ENCODE measurements at places on chromosomes 13 and 19.

DNA sequence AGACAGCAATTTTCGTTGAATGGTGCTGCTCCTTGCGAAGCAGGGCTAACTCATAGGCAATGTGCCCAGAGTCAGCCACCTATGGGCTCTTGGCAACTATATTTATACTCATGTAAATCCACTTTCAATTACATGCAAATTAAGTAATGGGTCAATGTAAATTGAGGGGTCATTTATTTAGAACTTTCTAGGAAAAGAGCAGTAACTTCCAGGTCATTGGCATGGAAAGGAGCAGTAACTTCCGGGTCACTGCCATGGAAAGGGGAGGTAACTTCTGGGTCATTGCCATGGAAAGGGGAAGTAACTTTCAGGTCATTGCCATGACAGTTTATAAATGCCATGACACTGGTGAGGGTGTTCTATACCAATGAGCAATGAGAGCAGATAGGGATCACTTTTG, 11.6 kb downstream of the KLK4 start:
- no peak for DNase-seq

DNA sequence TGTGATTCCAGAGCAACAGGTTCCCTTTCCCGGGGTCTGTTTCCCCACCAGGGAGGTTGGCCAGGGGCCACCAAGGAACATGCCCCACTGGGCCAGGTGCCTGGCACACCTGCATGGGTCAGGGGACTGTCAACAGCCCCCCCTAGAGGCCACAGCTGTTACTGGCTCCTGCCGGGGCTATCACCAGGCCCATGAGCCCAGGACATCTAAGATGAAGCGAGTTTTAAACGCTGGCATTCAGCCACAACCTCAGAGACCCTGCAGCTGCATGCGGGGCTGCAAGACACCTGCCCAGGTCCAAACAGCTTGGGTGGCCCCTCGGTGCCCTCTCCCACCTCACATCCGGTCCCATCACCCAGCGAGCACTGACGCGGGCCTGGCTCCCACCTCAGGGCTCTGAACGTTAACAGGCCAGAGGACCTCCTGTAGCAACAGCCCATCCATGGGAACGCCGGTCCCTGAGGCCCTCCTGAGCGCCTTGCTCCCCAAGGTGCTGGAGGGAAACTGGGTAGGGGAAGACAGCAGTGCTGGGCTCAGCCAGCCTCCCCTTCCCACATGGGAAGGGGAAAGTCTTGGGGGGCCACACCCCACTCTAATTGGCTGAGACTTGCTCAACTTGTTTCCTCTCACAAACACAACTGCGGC, 12.0 kb downstream of the KHSRP start:
- no peak for DNase-seq

DNA sequence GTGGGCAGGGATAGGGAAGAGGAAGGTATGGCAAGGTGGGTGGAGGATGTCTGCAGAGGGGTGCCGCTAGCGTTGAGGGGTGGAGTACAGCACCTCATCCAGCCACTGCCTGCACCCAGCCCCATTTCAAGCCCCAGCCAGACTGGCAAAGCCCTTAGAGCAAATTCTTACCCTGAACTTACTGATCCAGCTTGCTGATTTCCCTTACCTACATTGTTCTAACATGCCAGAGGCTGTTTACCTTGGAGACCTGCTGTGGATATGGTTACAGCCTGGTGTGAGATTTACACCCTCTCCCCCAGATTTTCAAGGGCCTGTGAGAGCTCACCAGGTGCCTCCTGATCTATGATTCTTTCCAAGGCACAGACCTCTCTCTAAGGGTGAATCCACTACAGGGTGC, 86.0 kb downstream of the ZNF726 start:
- no peak for DNase-seq

DNA sequence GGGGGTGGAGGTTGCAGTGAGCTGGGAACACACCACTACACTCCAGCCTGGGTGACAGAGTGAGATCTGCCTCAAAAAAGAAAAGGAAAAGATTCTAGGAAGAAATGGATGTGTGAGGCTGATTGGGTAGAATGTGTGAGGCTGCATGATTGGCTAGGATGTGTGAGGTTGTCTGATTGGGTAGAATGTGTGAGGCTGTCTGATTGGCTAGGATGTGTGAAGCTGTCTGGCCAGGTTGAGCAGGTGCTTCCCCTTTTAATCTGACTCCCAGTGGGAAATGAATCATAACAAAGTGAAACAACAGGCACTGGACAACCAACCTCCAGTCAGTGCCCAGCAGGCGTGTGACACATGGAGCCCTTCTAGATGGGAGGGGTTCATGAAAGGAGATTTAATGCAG, 14.7 kb downstream of the C13orf46 start:
- no peak for DNase-seq

- DNase-seq, result no peak
Measured at GRCh38 chr13:99429670-99430069, 71.6 kb upstream of the TM9SF2 start.

DNA sequence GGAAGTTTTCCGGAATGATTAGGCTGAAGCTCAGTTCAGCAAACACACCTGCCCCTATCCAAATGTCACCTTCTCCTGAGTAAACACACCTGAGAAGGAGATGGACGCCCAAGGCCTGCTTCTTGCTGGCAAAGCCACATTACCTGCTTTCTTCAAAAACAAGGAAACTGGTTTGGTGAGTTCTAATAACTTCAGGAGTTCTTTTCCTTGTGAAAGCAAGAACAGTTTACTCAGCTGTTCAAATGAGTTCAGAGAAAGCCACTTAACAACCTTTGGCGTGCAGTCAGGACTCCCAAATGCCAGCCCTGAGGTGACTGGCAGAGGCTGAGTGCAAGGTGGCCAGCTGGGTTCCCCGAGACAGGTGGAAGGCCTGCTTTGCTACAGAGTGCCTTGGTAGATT, 160.5 kb downstream of the STK24 start:
- no peak for DNase-seq

DNA sequence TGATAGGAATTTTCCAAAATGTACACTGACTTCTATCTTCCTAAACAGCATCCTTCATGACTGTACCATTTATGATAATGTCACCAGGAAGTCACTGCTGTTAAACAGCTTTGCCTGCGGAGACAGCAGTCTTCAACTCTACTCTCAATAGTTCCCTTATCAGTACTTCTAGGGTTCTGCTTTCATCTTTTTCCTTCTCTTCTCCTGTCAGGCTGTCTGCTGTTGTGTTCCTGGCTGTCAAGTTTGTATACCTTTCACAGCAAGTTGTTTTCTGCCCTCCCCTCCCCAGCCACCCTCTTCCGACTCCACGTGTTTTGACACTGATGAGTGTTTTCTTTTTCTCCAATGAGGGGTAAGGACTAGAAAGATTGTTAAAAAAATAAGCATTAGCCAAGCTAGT, 2.2 kb downstream of the UPF3A start:
- no peak for DNase-seq

GRCh38 chr19:8510589-8511115, 3.3 kb downstream of the ZNF414 start:
- no peak for DNase-seq

DNA sequence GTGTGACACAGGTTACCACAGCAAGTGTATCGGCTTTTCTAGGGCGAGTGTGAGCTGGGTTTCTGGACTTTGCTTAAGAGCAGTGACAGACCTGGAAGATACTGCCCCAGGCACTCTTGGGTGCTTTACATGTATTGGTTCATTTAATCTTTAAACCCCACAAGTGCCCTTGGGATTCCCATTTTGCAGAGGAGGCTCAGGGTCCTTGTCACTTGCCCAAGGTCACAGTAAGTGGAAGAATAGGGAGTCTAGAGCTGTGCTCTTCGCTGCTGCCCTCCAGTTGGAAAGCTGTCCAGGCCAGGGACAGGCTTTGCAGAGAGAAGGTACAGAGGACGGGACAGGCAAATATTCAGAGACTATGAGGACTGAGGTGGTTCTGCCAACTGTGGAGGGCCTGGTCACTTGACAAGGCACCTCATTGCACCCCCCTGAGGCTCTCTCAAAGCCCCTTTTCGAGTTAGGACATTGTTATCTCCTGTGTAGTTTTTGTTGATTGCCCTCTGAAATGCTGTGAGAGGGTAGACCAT, 42.4 kb downstream of the BBC3 start:
- DNase-seq, result no peak

- DNase-seq, result no peak
Measured at GRCh38 chr13:111877906-111878305, 189.0 kb upstream of the SOX1 start.

GRCh38 chr13:97743938-97744337, 209.5 kb upstream of the IPO5 start:
- DNase-seq, result no peak

- DNase-seq, result no peak
Measured at GRCh38 chr13:96071504-96071903, 18.3 kb upstream of the UGGT2 start.

- no peak for DNase-seq
Measured at GRCh38 chr13:41354416-41354815, 43.3 kb downstream of the NAA16 start.

- no peak for DNase-seq
Measured at GRCh38 chr13:98384739-98385138, 192.2 kb downstream of the STK24 start.

- no peak for DNase-seq
Measured at GRCh38 chr13:66339214-66339613, 890.9 kb downstream of the PCDH9 start.

DNA sequence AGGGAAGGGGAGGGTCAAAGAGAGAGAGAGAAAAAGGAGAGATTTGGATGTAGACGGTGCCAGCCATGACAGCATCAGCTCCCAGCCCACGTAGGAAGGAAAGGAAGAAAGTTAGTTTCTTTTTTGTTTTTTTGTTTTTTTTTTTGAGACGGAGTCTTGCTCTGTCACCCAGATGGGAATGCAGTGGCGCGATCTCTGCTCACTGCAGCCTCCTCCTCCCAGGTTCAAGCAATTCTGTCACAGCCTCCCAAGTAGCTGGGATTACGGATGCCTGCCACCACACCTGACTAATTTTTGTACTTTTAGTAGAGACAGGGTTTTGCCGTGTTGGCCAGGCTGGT, 27.6 kb downstream of the ELL start:
- no peak for DNase-seq

DNA sequence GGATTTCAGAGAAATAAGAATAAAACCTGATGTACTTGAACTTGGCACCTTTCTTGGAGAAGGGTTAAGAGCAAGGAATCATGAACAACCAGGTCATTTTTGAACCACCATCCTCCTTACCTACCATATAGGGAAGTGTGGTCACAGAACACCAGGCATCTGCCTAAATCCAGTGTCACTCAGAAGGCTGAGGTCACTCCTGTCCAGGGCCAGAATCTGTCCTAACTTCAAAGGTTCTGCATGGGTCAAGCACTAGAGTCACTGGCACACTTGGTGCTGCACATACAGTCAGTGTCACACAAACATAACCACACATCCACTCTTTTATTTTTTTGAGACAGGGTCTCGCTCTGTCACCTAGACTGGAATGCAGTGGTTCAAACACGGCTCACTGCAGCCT, 1.6 kb downstream of the ZNF565 start:
- no peak for DNase-seq

DNA sequence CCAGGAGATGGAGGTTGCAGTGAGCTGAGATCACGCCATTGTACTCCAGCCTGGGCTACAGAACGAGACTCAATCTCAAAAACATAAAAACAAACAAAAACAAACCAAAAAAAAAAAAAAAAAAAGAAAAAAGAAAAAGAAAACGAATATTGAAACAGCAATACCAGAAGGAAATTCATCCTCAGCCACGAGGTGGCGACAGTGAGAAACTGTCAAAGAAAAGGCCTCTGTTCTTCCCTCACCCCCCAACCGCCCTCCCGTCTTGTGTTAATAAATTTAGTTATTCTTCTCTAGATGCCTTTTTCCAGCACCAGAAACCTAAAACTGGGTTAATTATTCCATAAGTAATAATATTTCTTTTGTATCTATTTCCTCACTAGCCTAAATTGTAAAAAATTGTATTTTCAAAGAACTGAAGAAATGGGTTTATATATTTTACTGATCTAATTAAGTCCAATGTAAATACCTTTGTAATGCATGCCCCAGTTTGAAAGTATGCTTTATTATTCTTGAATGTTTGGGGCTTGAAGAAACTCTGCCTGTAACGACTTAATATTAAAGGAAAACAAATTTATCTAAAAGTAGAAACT, 38.6 kb downstream of the LIG4 start:
- DNase-seq, result no peak

DNA sequence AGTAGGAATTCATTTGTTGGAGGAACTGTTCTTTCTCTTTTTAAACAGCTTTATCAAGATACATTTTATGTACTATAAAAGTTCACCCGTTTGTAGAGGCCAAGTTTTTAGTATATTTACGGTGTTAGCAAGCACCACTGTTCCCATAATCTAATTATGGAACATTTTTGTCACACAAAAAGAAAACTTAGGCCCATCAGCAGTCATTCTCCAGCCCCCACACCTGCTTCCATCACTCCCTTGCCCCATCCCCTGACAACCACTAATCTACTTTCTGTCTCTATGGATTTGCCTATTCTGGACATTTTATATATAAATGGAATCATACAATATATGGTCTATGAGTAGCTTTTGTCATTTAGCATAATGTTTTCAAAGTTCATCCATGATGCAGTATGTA, 465.0 kb downstream of the DCT start:
- DNase-seq, result no peak

DNA sequence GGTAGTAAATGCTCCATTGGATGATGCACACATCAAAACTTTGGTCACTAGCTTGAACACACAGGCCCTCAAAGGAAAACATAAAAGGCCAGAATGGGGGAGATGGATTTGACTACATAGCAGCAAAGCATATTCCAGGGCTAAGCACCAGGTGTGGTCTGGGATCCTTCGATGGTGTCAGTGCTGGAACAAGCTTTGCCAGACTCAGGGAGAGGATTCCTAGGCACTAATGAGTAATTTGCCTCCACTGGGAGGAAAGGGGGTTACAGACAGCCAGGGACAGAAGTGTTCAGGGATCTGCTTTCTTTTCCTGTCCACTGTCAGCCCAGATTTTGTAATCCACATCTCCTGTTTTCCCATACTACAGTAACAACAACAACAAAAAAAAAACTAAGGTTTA, 157.2 kb upstream of the OBI1 start:
- no peak for DNase-seq

DNA sequence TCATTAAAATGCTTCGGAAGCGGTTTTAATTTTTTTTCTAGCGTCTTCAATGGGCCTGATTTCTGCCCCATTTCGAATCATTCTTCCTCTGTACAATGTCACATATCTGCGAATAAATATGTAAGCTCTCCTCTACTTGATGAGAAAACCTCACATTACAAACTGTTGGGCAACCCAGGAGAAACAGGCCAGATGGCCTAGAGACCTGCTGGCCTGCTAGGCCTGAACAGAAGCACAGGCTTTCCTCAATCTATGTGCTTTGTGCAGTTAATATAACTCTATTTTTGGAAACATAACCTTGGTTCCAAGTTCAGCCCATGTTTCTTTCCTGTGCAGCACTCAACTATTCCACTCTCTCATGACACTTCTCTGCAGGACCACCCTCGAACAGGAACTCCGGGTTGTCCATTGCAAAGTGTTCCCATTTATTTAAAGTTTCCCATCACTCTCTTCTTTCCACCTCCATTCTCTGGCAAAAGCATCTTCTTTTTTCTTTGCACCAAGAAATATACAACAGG, 42.0 kb downstream of the DCLK1 start:
- no peak for DNase-seq

DNA sequence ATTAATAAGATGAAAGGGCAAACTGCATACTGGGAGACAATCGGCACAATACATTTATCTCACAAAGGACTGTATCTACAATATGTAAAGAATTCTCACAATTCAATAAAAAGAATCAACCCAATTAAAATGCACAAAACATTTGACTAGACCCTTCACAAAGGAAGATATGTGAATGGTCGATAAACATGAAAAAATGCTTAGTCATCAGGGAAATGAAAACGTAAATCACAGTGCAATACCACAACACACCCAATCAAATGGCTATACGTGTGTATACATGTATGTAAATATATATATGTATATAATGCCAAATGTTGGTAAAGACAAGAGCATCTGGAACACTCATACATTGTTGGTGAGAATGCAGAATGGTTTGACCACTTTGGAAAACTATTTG, 21.9 kb upstream of the RFC3 start:
- no peak for DNase-seq

All from SIG-M5 (cell line).